ENCODE measurements at places on chromosomes 5 and 9.

GRCh38 chr5:88230546-88231066, 38.0 kb downstream of the TMEM161B start:
- DNase-seq: no peak

DNA sequence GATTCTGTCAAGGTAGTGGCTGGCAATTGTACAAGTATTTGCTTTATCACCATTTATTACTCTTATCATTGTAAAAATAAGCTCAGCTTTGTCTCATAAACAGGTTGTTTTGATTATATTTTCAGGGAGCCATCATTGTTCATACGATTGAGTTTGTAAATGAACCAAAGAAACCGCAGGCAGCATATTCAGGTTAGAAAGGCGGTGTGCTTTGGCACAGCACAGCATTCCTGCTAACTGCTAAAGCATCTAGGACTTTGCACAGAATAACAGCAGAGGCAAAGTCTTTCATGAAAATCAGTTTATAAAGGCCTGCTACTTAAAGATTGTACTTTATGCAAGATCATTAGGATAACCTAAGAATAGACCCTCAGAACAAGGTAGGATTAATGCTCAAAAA, 281.5 kb upstream of the SLC24A2 start:
- DNase-seq: no peak

DNA sequence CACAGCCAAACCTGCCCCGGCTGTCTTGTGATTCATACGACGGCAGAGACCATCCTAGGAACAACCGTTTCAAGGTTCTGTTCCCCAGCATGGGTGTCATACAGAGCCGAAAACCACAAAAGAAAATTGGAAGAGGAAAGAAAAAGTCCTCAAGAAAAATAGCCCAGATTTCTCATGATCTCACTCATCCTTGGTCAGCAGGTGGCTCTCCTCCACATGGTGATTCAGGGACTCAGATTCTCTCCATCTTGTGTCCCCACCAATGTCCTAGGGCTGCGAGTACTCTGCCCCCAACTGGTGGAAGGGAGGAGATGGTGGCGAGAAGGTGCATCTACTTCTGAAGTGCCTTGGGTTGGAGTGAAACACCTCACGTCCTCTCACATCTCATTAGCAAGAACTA, 25.6 kb downstream of the PDZD2 start:
- no peak for DNase-seq

DNA sequence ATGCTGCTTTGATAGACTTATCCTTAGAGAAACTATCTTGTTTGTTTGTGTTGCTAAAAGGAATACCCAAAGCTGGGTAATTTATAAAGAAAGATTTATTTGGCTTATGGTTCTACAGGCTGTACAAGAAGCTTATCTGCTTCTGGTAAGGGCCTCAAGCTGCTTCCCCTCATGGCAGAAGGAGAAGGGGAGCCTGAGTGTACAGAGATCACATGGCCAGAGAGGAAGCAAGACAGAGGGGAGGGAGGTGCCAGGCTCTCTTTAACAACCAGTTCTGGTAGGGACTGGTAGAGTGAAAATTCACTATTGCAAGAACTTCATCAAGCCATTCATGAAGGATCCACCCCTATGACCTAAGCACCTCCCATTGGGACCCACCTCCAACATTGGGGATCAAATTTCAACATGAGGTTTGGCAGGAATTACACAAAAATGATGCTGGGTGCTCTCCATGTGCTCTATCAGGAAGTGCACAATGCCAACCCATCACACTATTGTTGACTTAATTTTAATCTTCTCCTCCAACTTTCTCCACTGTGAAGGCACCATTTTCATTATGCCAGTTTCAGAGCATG, 115.1 kb upstream of the SHB start:
- no peak for DNase-seq

DNA sequence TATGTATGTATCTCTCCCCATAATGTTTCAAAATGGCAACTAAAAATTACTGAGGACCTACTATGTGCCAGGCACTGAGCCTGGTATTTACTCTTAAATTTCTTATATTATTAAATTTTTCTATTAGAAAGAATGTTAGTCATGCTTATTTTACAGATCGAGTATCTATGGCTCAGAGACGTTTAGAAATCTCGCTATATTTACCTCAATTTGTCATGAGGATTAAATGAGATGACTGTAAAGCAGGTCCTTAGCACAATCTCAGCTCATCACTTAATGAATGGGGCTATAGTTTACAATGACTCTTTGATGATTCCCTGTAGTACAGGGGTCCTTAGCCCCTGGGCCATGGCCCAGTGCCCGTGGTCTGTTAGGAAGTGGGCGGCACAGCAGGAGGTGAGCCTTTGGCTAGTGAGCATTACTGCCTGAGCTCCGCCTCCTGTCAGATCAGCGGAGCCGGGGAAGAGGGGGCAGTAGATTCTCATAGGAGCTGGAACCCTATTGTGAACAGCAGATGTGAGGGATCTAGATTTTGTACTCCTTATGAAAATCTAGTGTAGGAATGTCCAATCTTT, 15.5 kb downstream of the ENC1 start:
- DNase-seq: no peak

DNA sequence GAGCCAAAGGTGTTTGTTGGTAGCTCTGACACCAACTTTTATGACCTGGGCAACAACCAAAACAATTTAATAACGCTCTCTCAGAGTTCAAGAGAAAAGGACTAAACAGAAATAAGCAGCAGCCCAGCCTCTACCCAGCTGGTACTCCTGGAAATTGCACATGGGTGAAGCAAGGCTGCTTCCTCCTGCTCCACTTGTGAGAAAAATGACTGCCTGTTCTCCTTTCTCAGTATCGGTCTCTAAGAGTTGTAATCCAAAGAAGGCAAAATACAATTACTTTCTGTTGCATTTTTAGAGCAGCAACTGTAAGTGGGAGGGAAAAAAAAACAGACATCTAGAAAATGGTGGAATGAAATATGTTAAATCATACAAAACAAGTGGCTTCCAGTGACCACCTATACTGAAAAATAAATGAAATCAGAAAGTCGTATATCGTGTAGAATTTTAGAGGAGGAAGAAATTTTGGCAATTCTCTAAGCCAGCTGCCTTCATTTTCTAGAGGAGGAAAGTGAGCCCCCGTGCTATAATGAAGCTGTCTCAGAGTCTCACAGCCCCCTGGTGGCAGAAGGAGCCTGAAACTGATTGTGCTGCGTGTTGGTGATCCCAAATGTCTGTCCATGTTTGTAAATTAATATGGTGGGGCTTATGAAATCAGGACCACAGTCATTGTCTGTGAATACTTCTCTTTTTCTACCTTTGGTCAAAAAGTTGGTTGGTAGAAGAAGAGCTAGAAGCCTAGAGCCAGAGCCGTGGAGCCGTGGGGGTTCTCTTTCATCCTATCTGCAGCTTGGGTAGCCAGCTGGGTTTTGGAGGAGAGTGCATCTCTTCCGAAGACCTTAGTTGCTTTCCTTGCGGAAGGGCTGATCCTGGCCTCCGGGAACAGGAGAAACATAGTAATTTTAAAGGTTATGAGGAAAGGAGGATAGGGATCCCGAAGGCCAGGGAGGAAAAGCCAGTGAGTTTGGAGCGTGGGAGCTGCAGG, 139.9 kb downstream of the PIP5K1B start:
- no peak for DNase-seq

DNA sequence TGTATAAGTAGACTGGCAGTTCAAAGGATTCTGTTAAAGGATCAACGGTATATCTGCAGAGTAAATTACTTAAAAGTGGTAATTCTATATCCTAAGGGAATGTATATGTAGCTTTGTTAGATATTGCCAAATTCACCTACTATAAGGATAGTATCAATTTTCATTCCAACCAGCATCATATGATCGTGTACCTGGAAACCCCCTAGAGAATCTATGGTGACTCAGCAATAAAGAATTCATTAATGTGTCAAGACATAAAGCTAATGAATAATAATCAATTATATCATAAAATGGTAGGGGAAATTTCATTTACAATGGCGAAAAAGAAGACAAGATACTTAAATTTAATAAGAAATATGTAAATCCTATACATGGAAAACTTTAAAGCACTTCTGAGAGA, 234.1 kb upstream of the ACTBL2 start:
- DNase-seq: no peak

GRCh38 chr9:117827456-117827855, 123.3 kb downstream of the TLR4 start:
- no peak for DNase-seq

GRCh38 chr5:134003064-134003816, 1.5 kb downstream of the VDAC1 start:
- DNase-seq: no peak

GRCh38 chr5:153704110-153704509, 213.6 kb downstream of the GRIA1 start:
- no peak for DNase-seq

DNA sequence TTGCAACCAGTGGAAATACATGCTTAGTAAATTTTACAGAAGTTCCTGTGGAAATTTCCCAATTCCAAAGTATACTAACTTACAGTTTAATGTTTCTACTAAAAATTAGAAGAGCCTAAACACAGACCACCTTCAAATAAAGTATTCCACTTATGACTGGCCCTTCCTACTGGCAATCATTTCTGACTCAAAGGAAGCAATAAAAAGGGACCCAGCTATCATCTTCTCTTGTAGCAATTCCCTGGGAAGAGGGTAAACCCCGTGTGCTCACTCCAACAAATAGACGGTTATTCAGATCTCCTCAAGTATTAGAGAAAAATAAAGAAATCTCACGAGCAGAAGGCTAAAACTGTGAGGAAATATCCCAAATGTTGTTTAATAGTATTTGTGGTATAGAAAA, 43.3 kb downstream of the GOLPH3 start:
- DNase-seq: no peak

- no peak for DNase-seq
These were observed 650 bp downstream of the ELP1 start for GRCh38 chr9:108933231-108933717.

GRCh38 chr5:35876454-35876853, 19.8 kb downstream of the IL7R start:
- no peak for DNase-seq
